Fibroblast of skin of right biceps (primary cell): ENCODE measurements at places on chromosomes 3 and 15.

- no peak for DNase-seq
These were observed 279.8 kb upstream of the ARRDC4 start for GRCh38 chr15:97680606-97681220.

DNA sequence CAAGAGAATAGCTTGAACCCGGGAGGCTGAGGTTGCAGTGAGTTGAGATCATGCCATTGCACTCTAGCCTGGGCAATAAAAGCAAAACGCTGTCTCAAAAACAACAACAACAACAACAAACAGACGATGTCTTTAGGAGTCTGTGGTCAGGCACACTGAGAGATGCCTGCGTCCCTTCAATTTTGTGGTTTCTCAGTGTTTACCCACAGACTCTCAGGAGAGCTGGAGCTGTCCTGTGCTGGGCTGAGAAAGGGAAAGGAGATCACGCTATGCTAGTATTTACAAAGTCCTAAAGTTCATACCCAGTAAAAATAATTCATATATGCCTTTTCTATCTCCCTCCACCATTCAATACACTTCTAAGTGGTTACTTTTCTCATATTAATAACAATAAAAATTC is 6.3 kb downstream of the LAMP3 start:
- no peak for DNase-seq

- DNase-seq, result no peak
These were observed 5.1 kb downstream of the GP9 start for GRCh38 chr3:129065720-129066073.

DNA sequence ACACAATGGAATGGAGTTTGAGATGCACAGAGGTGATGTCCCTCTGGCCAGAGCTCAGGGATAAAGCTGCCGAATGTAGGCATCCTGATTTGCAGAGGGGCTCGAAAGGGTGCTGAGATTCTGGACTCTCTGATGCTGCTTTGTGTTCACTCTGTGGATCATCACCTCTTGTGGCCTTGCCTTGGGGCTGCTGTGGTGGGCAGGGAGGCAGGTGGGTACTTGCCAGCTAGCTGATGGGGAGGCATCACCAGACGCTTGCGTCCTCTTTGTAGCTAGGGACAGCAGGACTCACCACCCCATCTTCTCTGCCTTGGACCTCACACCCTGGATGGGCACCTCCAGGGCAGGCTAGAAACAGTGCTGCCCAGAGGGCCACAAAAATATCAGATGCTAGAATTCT is 14.6 kb upstream of the RASGRF1 start:
- DNase-seq, result no peak

GRCh38 chr3:24631481-24631880 is 136.8 kb upstream of the THRB start:
- DNase-seq, result no peak

GRCh38 chr3:53046171-53047170 is 598 bp upstream of the SFMBT1 start:
- peak; percentile 26 for DNase-seq

DNA sequence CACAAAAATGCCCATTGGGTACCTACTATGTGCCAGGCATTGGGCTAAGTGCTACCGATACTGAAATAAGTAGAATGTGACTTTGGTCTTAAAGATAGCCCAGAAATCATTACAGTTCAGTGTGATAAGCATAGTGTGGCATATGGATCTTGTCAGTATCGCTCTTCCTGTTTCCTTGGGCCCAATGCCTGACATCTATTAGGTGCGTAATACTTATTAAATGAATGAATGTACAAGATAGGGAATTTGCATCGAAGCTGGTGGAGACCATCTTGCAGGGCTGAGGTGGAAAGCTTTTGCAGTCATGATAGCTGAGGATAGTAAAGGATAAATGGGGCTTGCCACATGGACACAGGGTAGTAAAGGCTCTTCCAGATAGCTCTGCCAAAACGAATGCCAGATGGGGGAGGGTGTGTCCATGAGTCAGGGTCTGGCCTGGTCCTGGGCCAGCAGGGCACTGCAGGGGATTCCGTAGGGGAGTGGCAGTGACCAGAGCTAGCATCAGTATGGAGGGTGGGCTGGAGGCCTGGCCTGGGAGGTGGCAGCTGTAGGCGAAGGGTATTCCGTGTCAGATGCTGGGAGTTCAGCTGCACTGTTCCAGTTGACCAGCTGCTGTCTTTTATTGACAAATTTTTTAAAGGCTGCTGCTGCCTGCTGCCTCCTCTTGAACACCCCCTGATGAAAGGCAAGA is 23.5 kb downstream of the TSEN2 start:
- peak; percentile 69 for DNase-seq

- DNase-seq, result peak; percentile 87
These were observed 41.1 kb downstream of the TSC22D2 start for GRCh38 chr3:150449169-150449721.

DNA sequence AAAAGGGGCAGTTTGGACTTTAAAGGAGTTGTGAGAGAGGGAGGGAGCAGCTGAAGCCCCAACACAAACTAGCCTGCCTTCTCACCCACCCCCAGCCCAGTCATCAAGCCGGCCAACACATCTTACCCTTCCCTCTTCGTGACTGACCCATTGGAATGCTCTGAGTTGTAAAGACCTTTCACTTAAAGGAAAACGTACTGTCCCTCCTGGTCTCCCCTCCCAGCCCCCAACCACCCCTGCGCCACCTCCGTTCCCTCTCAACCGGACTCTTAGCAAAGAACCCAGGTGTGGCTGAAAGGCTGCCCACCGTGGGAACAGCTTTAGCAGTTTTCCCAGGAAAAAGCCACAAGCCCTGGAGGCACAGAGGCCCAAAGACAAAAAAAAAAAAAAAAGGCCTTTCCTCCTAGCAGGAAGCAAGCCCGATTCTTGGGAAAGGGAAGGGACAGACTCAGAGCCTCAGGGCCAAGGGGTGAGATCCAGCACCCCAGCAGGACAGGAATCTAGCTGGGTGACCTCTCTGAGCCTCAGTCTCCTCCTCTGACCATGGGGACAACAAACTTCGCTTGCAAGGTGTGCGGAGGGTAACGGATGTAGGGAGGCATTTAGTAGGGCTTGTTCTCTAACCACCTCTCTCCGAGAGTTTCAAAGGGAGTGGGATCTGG is 2.4 kb downstream of the CYP11A1 start:
- DNase-seq, result no peak

DNA sequence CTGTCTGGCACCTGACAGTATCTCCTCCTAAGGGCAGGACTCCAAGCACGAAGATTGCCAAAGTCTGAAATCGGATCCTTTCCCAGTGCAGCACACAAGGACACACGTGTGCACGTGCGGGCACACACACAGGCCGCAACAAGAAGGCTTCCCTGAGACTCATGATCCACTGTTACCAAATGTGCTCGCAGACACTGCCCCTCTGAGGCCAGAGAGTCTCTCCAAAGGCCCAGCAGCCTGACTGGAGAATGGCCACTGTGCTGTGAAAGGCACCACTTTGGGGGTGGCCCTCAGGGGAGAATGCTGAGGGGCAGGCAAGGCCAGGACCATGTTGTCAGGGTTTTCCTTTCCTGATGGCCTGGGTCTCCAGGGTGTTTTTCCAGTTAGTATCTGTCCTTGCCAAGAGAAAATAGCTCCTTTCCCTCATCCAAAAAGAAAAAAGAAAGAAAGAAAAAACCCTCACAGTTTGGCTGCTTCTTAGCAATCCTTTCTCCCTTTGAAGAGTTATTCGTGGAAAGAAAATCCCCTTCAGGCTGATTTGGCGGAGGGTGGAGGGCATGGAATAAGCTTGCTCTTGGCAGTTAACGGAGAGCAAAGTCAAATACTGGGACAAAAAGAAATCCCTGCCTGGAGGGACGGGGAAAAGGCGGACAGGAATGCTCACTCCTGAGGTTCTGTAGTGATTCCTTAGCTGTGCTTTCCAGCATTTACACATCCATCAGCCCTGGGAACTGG is 112.2 kb upstream of the ETV5 start:
- DNase-seq, result no peak

DNA sequence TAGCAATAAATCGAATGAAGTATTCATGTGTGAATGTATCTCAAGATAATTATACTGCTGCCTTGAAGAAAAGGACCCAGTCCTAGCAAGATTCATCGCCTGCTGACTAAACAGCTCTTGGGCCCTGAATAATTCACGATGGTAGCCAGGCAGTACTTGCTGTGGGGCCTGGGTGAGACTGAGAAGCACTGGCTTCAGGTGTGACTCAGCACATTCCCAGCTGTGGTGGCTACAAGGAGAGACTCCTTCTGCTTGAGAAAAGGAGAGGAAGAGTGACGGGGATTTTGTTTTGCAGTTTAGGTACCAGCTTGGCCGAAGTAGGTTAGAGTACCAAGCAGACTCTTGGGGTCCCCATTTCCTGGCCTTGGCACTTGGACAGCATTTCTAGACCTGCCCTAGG is 47.6 kb upstream of the CD200R1L start:
- peak; percentile 50 for DNase-seq

DNA sequence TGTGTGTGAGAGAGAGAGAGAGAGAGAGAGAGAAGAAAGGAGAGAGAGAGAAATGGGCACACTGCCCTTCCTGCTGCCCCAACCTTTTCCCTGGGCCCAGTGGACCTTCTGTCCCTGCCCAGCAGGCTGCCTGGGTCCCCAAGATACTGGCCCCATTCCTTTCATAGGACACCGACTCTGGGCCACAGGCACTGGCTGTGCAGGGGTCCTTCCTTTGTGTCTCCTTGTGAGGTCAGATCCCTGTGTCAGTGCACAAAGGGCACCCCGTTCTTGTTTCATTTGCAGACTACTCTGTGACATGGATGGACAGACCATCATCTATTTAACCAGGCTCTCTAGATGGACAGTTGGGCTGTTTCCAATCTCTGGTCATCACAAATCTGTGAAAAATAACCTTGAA is 21.3 kb upstream of the KLF13 start:
- DNase-seq, result no peak

DNA sequence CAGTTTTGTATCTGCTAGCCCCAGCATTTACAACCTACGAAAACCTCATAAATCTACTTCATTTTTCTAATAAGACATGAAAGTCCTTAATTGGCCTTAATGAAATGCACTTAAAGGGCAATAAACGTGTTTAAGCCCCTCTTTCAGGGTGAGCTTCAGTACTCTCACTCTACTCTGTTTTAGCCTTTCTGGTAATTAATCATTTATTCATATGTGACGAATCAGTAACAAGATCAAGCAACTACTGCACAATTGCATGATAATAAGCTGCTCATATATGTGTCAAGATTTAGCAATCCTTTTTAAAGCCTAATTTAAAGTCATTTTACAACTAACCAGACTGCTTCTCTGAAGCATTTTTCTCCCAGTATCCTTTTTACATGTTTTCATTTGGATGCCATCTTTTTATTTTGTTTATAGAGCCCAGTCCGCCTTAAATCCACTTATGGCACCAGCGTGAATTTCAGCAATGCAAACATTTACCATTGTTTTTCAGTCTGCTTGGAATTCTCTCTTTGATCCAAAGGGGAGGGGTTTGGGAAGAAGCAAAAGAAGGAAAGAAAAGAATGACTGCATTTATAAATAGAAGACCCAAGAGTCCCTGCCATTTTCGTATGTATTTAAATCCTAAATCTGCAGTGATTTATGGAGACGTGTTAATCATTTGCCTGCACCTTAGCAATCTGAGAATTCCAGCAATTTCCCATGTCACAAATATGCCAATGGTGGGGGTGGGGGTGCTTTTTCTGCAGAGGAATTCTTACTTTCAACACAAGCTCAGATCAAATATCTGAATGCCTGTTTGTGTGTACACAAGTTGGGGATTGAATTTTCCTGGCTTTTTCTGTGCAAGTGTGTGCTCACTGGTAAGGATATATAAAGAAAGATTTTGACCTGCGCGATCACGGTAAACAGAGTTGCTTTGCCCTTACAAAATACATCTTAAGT is 230.8 kb upstream of the TBC1D5 start:
- DNase-seq, result no peak

GRCh38 chr15:70113304-70113700 is 15.6 kb upstream of the TLE3 start:
- DNase-seq, result no peak

DNA sequence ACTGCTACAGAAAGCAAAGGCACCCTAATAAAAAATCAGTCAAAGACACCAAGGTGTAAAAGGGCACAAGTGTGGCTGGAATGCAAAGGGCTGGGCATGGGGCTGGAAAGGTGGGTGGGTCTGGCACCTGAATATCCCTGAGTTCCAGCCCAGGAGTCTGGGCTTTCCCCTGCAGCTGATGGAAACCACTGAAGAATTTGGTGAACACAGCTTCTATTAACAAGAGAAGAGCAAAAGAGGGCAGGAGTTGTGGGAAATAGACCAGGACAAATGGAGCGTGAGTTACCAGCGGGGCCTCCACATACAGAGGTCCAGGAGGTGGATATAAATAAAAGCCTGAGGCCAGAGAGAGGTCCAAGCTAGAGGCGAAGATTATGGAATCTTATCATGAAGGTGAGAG is 45.1 kb upstream of the TPM1 start:
- no peak for DNase-seq

GRCh38 chr3:125121246-125122010 is 65.6 kb upstream of the HEG1 start:
- DNase-seq, result no peak

GRCh38 chr15:84391191-84391590 is 155.6 kb downstream of the GOLGA6L4 start:
- no peak for DNase-seq

GRCh38 chr3:195201295-195201694 is 69.7 kb downstream of the XXYLT1 start:
- DNase-seq, result no peak
